T-cell (primary cell): ENCODE measurements at places on chromosomes 3 and 15.

GRCh38 chr3:115254492-115255196 is 107.6 kb upstream of the ZBTB20 start:
- DNase-seq = no peak

DNA sequence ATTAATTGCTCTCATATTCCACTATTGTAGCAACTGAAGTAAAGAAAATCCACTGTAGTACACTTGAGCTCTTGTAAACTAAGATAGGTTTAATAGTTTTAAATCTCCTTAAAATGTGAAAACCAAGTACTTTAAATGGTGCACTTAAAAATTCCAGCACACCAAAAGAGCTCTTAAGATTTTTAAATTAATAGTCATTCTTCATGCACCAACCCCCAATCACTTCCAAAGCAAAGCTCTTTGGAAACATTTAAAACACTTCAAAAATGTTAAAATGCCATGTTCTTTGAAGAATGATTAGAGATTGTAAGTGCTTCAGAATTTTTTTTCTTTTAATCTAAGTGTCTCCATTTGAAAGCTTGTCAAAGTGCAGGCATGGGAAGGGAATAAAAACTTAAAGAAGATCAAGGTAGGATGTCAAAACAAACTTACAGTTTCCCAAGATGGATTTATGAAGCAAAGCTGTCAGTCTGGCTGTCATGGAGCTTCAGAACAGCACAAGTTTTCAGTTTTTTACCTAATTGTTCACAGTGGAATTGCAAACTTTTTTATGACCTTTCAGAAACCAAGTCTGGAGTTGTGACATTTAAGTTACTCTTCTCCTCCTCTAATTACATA is 84.3 kb downstream of the ARPP21 start:
- DNase-seq = no peak

- DNase-seq = no peak
Measured at GRCh38 chr3:148642214-148642613, 55.5 kb upstream of the AGTR1 start.

DNA sequence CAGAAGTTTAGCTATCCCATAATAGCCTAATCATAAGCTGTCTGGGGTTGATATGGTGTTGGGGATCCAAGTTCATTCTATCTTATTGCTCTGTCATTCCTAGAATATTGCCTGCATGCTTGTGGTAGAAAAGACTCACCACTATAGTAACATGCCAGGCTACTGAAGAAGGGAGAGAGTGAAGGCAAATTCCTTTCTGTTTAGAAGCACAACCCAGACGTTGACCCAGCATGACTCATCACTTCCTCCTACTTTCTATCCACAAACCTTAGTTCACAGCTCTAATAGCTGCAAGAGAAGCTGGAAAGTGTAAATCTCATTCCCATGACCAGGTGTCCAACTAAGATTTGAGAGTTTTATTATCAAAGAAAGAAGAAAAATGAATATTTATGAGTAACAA is 57.8 kb upstream of the NMD3 start:
- no peak for DNase-seq

DNA sequence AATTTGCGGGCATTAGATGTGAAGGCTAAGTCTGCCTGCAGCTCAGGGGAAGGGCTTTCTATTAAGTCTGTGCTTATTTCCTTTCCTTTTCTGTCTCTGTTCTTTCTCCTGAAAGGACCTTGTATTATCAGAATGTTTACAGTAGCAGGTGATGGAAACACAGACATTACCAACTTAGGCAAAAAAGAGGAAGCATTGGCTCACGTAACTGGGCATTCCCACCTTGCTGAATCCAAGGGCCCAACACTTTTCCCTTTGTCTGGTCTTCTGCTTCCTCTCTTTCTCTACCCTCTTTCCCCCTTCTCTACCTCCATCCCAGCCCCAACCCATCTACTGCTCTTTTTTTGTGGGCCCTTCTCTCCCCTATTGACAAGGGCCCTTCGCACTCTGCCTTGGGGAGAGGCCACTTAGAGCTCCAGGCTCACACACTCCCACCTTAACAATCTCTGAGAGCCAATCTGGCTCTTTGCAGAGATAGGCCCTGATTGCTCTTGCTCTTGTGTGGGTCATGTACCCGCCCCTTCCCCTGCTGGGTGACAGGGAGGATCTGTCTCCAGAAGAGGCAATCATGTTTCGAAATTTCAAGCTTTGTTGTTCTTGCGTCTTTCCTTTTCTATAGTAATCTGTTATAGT is 35.0 kb downstream of the ACAA1 start:
- DNase-seq = no peak
